ENCODE measurements at places on chromosomes 16 and 17.

DNA sequence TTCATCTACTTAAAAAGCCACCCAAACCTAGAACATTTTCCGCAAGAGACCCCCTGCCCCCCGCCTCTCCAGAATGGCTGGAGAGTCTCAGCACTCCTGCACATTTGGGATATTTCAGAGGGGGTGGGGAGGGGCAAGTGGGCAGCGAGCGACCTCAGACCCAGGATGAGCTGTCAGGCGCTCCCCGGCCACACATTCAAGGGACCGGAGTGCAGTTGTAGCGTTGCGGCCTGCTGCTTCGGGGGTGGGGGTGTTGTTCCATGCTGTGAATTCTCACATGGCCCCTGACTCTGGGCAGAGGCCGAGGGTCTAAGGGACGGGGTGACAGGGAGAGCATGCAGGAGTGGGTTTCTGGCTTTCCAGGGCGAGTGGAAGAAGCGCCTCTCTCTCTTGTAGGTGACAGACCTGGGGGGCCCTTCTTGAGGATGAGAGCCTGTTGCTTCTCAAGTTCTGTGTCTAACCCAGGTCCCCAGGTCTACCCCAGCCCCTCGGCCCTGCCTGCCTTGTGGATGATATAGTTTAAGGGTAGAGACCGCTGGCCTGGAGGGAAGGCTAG, 231.2 kb downstream of the SEC14L1 start:
- no peak for DNase-seq

DNA sequence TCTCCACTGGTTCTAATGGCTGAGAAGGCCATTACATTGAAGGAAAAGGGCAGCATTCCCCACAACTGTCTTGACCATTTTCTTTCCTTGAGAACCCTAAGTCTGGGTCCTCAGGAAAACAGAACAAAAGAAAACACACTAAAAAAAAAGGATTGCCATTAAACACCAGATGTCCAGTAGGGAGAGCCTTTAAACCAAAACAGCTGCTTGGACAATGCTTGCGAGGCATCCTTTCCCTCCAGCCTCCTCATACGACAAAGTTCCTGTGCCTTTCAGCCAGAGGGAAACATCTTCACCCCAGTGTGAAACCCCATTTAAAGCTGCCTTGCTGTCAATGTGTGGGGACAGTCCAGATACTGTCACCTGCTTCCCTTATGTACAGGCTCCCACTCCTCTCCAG, 74.3 kb downstream of the MMD start:
- no peak for DNase-seq

DNA sequence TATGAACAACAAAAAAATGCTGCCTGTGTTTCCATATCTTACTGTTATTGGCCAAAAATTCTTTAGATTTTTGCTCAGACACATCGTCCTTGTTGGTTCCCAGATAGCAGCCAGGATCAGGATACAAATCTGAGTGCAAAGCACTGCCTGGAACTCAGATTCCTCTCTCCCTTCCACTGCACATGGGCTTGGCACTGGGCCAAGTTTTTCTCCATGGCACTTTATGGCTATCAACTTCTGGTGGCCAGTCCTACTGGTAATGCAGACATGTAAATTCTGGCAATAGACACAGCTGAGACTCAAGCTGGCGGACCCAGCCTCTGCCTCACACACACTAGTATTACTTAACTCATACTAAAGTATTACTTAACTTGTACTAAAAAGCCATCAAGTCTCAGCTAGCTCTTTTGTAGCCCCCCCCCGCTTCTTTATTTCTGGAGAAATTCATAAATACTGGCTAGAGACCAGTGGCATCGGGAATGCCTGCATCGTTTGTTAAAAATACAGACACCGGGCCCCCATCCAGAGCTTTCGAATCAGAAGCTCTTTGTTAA, 181.2 kb upstream of the COX10 start:
- no peak for DNase-seq

DNA sequence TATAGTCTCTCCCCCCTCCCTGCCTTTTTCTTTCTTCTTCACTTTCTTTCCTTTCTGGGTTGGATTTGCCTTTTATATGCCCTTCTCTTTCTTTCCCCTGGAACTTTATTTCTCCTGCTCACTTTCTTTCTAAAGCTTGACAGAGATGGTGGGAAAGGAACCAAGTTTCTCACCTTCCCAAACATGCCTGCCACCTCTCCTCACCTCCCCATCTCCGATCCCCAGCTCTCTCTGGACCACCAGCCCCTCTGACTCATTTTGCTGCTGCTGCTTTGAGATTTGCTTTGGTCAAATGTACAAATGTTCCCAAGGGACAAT, 6.7 kb upstream of the LHX1 start:
- no peak for DNase-seq

DNA sequence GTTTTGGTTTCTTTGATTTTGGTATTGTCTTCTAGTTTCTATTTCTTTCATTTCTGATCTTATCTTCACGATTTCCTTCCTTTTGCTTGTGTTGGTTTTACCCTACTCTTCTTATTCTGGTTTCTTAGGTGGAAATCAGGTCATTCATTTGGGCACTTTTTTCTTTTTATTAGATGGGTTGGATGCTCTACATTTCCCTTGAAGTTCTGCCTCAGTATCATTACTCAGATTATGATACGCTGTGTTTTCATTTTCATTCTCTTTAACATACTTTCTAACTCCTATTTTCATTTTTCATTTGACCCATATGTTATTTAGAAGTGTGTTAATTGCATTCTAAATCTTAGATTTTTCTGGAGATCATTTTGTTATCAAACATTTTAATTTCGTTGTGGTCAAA, 108.6 kb downstream of the IRF8 start:
- no peak for DNase-seq

- no peak for DNase-seq
These were observed 2.3 kb downstream of the VKORC1 start for GRCh38 chr16:31092330-31092729.

- no peak for DNase-seq
These were observed 49.4 kb downstream of the MEAK7 start for GRCh38 chr16:84455031-84455430.

GRCh38 chr16:64162613-64163375, 959.1 kb downstream of the CDH11 start:
- no peak for DNase-seq

DNA sequence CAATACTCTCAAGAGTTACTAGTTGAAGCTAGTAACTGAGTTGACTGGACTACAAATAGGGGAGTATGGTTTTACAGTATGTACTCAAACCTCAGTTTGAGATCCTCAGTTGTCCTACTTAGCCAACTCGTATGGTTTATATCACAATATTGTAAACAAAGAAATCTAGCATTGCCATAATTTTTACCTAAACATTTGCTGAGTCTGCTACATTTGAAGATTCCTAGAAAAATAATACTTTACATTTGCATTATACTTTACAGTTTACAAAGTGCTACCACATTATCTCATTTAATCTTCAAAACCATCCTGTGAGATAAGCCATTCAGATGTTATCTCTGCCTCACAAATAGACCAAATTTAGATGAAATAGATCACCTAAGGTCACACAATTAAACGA, 16.3 kb downstream of the CBX1 start:
- DNase-seq, result no peak

GRCh38 chr16:80518436-80518835, 22.4 kb upstream of the DYNLRB2 start:
- no peak for DNase-seq

DNA sequence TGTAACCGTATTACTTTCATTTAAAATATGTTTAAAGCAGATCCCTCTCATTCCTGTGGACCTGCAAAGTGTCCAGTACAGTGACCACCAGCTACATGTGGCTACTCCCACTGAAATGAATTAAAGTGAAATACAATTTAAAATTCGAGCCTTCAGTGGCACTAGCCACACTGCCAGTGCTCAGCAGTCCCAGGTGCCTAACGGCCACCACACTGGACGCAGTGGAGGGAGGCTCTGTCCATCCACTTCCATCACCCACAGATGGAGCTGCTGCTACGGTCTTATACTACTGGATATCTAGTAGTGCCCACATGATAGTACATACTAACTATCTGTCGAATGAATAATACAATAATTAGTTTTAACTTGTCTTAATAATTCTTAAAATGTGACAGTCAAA, 2.3 kb upstream of the CBX2 start:
- DNase-seq, result no peak

- DNase-seq, result no peak
These were observed 306.3 kb downstream of the SEC14L1 start for GRCh38 chr17:77446940-77447634.

DNA sequence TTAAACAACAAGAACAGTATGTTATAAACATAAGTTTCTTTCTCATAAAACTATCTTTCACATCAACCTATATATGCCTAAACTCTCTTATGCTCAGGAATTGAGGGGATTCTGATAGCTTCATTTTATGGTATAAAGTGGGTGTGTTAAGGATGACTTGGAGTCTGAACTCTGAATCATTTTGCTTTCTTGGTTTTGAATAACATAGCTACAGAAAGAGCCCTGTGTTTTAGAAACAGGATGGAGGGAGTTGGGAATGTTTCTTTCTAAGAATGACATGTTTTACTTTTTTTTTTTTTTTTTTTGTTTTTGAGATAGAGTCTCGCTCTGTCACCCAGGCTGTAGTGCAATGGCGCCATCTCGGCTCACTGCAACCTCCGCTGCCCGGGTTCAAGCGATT, 50.1 kb downstream of the RHOT1 start:
- DNase-seq, result no peak

GRCh38 chr17:67993998-67994361, 2.3 kb downstream of the C17orf58 start:
- peak; percentile 62 for DNase-seq

- no peak for DNase-seq
These were observed 63.3 kb upstream of the HSBP1 start for GRCh38 chr16:83744441-83744981.

DNA sequence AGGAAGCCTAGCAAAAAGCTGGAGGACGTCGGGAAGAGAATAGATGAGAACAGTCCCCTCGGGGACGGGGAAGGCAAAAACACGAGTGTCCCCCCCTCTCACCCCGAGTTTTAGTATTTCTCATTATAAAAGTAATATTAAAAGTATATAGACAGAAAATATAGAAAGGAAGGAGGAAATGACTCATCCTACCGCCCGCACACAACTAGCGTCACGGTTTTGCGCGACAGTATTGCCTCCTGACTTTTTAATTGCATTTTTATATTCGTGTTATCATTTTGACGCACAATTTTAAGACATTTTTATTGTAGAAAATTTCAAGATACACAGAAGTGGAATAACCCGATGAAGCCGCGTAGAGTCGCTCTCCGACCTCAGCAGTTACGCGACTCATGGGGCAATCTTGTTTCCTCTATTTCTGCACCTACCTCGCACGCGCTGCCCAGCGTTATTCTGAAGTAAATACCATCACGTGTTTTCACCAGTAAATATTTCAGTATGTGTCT, 652 bp upstream of the SLC25A19 start:
- DNase-seq, result peak; percentile 49

- DNase-seq, result no peak
These were observed 4.3 kb upstream of the C16orf95 start for GRCh38 chr16:87321336-87322107.

DNA sequence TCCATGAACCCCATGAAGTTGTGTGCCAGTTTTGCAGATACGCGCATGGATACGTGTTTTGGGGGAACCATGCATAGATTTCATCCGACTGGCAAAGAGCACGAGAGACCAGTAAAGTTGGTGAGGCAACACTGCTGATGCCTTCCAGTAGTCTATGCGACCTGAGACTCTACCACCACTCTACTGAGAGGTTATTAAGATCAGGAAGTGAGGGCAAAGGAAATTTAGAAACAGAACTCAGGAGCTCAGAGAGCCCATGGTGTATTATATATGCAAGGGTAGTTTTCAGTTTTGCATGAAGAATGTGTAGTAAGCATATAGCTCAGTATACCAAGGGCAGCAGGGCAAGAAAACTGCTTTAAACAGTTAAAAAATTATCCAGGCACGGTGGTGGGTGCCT, 4.2 kb downstream of the SLX4 start:
- DNase-seq, result no peak

DNA sequence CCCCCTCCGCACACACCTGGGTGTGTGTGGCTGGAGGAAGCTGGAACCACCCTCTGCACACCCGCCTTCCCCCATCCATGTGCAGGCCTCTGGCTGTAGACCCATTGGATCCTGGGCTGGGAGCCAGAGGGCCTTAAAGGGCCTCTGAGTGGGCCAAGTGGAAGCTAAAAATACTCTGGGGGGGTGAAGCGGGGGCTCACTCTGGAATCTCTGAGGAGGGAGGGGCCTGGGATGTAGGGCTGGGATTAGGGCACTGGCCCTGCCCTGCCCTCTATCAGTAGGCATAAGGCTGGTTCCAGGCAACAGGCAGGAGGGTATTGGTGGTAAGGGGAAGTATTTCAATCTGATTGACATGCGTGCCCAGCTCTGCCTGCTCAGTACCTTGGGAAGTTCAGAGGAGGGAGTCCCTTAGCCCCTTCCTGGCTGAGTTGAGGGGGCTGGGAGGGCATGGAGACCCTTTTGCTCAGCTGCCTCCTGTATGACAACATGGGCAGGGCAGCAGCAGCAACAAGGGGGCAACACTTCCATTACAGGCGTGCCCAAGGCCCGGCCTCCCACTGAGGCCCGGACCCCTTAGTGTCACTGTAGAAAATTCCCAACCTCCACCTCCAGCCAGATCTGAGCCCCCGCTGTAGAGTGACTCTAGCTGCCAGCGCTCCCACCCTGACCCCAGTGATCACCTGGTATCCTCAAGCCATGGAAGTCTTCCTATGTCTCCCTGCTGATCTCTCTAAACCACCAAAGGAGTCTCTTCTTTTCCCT, 5.2 kb downstream of the ITGA3 start:
- no peak for DNase-seq

DNA sequence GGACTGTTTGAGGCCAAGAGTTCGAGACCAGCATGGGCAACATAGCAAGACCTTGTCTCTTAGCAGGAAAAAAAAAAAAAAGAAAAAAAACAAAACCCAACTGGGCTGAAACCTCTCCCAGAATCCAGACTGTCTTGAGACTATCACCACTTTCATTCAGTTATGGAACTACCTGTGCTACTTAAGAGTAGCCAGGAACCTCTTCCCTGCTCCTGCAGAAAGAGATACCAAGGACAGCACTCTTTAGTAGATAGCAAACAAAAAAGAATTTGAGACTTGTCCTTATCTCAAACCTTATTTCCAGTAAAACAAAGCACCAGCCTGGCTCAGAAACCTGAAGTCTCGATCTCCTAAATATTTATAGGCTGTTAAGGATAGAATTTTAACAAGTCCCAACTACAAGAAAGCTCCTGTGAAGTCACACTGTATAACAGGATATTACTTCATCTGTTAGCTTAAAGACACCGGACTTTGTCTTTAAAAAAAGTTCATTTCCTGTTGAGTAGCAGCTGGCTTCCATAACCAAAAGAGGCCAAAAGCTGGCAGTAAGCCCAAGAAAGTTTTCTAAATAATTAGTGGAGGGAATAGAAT, 5.1 kb downstream of the CDR2 start:
- DNase-seq, result no peak

Data from NCI-H345 (cell line).